ENCODE measurements at places on chromosomes 4 and X.
A peak's percentile ranks its signal among the peaks of the same experiment; 100 is the strongest.

GRCh38 chrX:115036029-115036428 lies 18.6 kb upstream of the IL13RA2 start:
- no peak for DNase-seq

GRCh38 chrX:76427560-76428242 lies at the start of gene MAGEE1:
TSS of gene MAGEE1 (plus strand) at chrX:76427710. CDS start at chrX:76427931, 221 bp downstream.
- DNase-seq: peak; percentile 6

DNA sequence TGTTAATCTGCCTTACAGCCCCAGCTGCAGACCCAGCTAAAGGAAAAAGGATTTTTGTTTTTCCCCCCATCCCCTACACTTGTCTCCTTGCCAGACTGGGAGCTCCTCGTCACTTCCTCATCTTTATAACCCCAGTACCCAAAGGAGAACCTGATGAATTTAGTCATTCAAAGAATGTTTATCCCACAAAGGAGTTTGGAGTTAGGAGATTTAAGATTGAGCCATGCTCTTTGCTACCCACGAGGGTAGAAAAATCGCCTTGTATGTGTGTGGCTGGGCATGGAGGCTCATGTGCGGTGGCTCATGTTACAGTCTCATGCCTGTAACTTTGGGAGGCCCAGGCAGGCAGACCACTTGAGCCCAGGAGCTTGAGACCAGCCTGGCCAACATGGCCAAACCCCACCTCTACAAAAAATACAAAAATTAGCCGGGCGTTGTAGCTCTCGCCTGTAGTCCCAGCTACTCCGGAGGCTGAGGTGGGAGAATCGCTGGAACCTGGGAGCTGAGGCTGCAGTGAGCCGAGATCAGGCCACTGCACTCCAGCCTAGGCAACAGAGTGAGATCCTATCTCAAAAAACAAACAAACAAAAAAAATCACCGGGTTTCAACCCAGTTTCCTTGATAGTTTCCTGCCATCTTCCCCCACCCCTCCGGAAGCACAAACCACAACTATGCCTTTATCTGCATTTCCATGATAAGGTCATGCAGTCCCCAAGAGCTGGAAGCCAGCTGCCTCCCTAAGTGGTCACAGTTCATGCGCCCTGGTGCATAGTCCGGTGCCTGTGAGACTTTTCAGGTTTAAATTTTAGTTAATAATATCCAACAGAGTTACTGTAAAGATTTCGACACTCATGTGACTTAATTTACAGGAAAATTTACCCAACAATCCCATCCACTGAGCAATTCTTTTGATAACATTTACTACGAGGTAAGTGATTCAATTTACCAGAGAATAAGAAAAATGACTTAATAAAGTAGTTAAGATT lies 1.5 kb downstream of the CFAP97 start:
- DNase-seq: no peak

DNA sequence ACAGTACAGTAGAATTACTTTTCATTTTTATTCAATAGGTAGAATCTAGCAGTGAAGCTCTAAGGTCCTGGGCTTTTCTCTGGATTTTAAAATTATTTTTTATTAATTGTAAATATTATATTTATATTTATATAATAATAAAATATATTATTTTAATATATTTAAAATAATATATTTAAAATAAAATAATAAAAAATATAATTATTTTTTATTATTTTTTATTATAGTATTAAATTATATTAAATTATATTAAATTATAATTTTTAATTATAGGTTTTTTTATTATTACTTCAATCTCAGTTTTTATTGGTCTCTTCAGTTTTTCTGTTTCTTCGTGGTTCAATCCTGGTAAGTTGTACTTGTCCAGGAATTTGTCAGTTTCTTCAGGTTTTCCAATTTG lies 49.7 kb upstream of the PABPC4L start:
- DNase-seq: no peak

DNA sequence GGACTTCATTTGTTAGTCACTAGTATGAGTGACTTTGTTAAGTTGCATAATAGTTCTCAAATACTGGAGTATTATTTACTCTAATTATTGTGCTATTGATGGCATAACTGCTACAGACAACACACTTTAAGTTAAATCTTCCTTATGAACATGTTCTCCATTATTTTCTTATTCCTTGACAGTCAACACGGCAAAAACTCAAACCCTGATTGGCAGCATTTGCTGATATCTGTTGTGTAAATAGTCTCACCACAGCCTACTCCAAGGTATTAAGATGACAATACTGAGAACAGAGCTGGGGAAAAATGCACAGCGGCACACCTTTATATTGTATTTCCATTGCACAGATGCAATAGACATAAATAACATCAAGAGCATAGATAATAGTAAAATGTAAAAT lies 568.0 kb upstream of the AADAT start:
- DNase-seq: no peak

DNA sequence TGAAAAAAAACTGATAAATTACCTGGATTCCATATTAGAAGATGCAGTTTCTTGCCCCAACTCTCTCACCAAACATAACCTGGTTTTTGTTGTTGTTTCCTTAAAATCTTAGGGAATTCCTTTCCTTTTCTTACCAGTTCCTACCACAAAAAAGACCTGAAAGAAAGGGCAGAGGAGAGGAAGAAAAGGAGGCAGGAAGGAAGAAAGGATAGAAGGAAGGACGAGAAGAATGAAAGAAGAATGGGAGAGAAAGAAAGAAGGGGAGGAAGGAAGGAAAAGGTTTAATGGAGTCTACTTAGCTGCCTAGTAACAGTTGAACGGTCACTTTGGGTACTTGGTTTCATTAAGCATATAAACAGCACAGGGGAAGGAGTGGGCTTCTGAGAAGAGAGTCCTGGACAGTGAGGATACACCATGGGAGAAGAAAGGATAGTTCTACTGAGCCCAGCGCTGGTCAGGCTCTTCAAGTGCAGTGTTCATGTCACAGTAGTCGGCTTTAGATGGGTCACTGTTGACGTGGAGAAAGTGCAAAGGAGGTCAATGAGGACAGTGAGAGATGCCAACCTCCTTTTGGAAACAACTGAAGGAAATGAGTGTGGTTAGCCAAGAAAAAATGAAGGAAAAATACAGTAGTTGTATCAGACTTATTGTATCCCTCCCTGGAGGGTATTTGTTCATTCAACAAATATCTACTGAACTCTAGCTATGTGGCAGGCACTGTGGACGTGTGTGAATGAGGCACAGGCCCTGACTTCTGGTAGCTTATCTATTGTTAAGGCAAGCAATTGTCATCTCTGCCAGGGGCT lies 1.1 kb upstream of the CHIC2 start:
- no peak for DNase-seq

All from skeletal muscle cell (primary cell).